G401 (cell line): ENCODE measurements at places on chromosomes 12 and 14.

DNA sequence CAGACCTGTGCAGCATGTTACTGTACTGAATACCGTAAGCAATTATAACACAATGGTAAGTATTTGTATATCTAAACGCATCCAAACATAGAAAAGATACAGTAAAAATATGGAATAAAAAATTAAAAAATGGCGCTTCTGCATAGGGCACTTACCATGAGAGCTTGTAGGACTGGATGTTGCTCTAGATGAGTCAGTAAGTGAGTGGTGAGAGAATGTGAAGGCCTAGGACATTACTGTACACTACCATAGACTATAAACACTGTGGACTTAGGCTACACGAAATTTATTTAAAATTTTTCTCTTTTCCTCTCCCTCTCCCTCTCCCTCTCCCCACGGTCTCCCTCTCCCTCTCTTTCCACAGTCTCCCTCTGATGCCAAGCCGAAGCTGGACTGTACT, 194.5 kb upstream of the CDKN3 start:
- DNase-seq, result no peak

- no peak for DNase-seq
These were observed 399.8 kb downstream of the TMEM117 start for GRCh38 chr12:44235674-44236073.

DNA sequence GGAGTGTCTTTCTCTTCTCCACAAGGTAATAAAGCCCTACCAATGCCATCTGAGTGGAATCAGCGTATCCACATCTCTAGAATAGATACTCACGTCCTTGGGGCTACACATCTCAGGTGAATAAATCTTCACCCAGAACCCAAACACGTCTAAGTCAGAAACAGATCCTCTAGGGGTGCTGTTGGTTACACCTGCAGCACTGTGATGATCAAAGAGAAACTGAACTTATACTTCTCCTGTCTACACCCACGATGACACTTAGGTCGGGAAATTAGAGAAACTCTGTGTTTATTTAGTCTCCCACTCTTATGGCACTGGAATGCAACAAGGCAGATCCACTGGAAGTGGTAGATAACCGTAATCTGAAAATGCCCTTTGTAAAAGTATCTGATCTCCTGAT, 46.2 kb downstream of the WIF1 start:
- DNase-seq, result no peak

DNA sequence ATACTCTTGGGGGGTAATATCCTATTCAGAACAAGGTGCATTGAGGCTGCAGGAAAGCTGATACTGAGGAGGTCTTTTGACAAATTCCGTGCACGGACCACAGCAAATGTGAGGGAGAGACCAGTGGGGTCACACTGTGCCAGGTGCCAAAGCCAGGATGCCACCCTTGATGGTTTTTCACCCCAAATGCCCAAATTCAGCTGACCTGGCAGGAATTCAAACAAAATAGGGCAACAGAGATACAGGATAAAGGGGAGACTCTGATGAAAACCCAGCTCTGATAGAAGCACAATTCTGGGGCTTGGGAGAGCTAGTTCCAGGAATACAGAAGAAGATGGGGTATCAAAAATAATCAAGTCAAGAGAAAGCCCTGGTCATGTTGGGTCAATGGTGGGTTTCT, 55.3 kb downstream of the SLC8A3 start:
- DNase-seq, result no peak

DNA sequence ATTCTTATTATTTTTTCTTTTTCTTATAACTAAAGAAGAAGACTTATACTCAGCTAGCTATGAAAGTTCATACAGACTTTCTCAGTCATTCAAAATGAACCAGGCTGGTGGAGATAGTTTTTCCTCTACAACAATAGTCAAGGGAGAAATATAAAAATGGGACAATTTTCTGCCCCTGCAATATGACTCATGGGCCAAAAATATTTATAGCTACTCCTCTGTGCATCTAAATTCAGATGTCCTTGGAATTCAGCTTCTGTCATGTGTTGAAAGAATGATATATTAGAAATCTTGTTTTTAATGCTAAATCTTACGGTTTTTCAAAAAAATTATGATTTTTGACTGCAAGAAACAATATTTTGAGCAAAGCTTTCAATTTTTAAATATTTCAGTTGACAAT, 237.2 kb upstream of the SYT10 start:
- no peak for DNase-seq

GRCh38 chr14:22865424-22866405, 5.8 kb upstream of the LRP10 start:
- no peak for DNase-seq

- no peak for DNase-seq
These were observed 61.0 kb downstream of the HMGA2 start for GRCh38 chr12:65885312-65885711.

DNA sequence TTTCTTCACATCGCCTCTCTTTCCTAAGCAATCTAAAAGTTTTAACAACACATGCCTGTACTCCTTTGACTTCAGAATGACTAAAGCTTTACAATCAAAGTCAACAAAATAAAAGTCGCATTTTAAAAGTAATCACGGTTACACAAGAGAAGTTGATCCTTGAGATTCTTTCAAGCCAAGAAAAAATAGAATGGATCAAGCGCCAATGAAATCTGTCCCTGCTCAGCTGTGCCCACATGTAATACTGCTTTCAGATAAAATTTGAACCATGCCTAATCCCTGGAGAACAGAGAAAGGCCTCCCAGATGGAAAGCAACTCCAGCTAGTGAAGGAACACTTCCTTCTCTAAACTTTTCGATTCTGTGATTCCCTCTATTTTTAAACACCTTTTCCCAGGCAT, 113.1 kb downstream of the FBXL14 start:
- no peak for DNase-seq

DNA sequence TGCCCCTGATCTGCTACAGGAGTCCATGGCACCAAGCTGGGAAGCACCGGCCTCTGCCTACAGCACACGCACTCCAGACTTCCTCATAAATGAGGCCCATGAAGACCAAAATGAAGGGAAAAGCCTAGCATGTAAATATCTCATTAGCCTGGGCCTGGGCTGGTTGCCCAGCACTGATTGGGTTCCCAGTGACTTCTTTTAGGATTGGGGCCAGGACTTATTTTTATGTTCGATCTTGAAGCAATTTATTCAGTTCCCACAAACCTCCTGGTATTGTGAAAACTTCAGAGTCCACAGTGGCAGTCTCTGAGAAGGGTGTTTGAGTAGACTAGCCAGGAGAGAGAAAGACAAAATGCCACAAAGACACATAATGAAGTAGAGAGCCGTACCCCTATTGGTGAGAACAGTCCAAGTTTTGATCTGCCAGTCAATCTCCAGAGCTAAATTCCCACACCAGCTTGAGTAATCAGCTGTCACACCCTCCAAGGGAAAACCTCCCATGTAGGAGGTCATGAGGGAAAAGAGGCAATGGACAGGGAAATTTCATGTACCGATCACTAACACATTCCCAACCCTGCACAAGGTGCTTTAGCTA, 78.2 kb downstream of the PHLDA1 start:
- DNase-seq, result no peak

DNA sequence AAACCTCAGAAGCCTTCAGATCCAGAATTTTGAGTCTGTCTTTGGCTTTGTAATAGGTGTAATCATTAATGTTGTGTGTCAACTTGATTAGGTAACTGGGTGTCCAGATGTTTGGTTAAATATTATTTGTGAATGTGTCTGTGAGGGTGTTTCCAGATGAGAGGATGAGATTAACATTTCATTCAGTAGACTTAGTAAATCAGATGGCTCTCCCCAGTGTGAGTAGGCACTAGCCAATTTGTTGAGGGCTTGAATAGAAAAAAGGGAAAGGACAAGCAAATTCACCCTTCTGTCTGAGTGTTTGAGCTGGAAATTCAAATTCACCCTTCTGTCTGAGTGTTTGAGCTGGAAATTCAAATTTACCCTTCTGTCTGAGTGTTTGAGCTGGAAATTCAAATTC, 932.2 kb downstream of the SLC6A15 start:
- DNase-seq, result no peak

GRCh38 chr12:7302266-7302986, 1.4 kb upstream of the ACSM4 start:
- DNase-seq, result no peak

- no peak for DNase-seq
These were observed at the start of gene EDDM3A for GRCh38 chr14:20745571-20746358. Gene EDDM3A, plus strand, starts transcription at chr14:20745887. Its CDS starts 1,694 bp downstream, at chr14:20747581.

DNA sequence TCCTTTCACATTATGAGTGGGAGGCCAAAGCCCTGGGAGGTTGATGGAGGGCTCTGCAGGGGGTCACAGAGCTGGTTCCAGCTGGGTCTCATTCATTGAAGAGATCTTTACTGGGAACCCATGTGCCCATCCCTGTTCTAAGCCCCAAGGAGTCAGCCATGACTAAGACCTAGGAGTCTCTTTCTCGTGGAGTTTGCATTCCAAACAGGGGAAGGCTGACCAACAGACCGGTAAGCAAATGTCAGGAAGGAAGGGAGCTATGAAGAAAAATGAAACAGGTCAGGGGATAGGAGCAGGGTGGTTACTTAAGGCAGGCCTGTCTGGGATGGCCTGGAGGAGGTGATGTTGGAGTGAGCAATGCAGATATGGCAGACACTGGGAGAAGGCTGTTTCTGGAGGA, 31.5 kb downstream of the SYNDIG1L start:
- DNase-seq, result no peak

DNA sequence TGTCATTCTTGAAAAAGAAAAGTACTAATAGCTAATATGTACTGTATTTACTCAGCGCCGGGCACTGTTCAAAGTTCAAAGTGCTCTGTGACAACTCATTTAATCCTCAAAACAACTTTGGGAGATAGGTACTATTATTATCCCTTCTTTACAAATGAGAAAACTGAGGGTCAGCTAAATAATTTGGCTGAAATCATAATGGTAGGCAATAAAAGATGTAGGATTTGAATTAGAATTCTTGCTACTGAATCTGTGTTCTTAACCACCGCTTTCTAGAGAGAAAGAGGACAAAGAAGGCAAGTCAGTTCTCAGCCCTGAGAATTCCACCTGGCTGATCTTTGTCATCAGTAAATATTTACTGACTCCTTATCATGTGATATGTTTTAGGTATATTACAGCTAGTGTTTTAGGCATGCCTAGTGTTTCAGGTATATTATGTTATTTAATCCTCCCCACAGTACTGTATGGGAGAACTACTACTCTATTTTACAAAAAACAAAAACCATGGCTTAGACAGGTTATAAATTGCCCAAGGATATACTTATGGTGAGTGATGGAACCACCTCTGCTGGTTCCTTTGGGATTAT, 205.7 kb upstream of the GZMB start:
- DNase-seq, result no peak

- DNase-seq, result no peak
These were observed 86.6 kb downstream of the PHLDA1 start for GRCh38 chr12:75944905-75945432.

DNA sequence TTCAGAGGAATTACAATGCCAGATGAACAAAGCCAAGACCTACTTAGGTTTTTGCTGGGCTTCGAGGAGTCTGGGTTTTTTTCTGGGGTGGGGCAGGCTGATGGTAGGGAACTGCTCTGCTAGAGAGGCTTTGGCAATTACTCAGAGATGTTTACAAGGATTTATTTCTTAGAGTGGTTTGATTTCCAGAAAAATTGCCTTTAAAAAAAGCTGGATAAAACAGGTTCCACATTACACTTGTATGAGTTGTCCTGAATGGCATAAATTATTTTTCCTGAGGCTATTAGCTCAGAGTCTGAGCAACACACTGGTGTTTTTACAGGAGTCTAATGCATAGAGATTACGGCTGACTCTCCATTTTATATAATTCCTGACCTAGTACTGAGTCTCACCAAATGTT, 118.5 kb upstream of the FRMD6 start:
- no peak for DNase-seq

GRCh38 chr12:3700861-3701260, 52.0 kb downstream of the CRACR2A start:
- no peak for DNase-seq

GRCh38 chr12:117328556-117329100, 32.8 kb downstream of the NOS1 start:
- DNase-seq, result no peak

GRCh38 chr12:69642531-69642930, 31.8 kb upstream of the LRRC10 start:
- DNase-seq, result no peak
